ENCODE measurements at places on chromosomes 4 and X. TPM values are rescaled to one million over a fixed set of nuclear protein-coding genes. Genes with fewer than 3 reads are reported as not detected.

CENPVL1 gene
- total RNA-seq = not detected

CLIC2 gene
- 0.88 TPM for total RNA-seq

PABPC5 gene
- 1.2 TPM for total RNA-seq

MAGEA9B gene
- total RNA-seq = not detected

TRIM60 gene
- not detected for total RNA-seq

BMP2K gene
- total RNA-seq = 16.4 TPM

ALPK1 gene
- 6.7 TPM for total RNA-seq

PPBP gene
- 1.2 TPM for total RNA-seq

NXF3 gene
- total RNA-seq = not detected

MSX1 gene
- total RNA-seq = 2.2 TPM

LRIT3 gene
- not detected for total RNA-seq

PAGE5 gene
- not detected for total RNA-seq

PDS5A gene
- 35.0 TPM for total RNA-seq

PCYT1B gene
- total RNA-seq = 1.1 TPM

RTL3 gene
- not detected for total RNA-seq

AMTN gene
- total RNA-seq = not detected

F11 gene
- not detected for total RNA-seq
